H1 (cell line): ENCODE measurements at places on chromosomes 5 and 9.

DNA sequence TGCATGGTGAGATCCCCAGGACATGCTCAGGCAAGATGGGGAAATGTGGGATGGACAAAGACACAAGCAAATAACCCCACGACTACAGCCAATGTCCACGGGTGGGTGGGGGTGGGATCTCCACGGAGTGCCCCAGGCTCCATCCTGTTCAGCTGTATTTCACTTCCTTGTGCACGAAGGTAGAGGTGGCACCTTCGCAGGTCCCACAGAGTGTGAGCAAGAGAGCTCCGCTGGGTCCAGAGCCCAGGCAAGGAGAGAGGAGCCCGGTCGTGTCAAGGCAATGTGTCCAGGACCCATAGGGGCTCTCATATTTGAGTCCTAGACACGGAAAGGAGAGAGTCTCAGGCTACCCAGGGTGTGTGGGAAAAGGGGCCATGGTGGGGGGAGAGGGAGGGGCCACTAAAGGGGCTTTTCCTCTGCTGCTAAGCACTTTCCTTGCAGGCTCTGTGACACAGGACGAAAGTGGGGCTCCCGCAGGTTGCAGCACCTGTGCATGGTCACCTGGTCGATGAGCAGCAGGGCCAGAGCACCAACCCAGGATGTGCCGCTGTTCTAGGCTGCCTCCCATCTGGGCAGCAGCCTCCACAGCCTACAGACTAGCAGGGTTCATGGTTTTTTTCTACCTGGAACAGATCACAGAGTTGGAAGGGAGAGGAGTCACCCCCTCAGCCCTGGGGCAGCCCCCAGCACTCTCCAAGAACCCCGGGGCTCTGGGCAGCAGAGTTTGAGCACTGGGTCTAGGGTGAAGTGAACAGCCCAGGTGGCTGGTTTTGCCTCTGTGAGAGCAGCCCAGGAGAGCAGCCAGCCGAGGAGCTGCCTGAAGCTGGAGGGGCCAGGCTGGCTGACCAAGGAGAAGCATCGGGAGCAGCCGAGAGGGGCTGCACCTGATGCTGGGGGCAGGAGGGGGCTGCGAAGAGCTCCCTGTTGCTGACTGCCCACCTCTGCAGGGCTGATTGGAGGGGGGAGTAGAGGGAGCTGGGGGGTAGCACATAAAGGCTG lies 100.7 kb upstream of the MVB12B start:
- no peak for DNase-seq
- H3K36me3 ChIP-seq: no peaks in the 10 kb centered on the region
- H3K4me3 ChIP-seq: no peak overlapping the region

DNA sequence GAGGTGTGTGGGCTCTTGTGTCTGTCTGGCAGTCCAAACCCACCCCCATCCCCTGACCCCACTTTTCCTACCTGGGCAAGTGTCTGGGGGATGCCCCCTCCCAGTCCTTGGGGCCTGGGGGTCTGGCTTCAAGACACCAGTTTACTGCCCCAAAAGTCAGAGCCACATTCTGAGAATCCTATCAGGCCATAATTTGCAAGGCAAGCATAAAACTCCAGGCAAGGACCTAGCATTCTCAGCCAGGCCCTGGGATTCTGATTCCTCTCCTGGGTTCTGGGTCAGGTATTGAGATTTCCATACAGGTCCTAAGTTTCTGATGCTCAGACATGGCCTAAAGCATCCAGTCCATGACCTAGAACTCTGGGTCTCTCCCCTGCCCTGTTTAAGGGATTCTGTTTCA lies 33.3 kb downstream of the CXXC5 start:
- H3K27ac ChIP-seq: no peak overlapping the region
- no peaks in the 10 kb centered on the region for H3K27me3 ChIP-seq
- peaks cover 2% of the 10 kb centered on the region; the same call in 1 of the 2 replicates for H3K36me3 ChIP-seq
- no peak for DNase-seq
- no peak overlapping the region for H3K4me3 ChIP-seq

DNA sequence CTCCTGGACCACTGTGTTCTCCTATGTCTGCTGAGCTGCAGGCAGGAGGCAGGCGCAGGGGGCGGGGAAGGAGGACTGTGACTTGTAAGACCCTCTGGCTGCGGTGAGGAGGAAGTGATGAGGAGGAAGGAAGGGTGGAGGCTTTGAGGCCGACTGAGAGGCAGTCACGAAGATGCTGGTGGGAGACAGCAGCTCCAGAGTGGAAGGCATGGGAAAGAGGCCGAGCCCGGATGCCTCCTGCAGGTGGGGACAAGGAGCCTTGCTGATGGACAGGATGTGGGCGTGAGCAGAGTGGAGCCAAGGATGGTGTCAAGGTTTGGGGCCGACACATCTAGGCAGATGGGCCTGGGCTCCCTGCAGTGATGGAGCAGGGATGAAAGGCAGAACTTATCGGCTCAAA lies 74.3 kb upstream of the ICE1 start:
- H3K27ac ChIP-seq: no peak overlapping the region
- H3K36me3 ChIP-seq: no peaks in the 10 kb centered on the region
- DNase-seq: no peak
- no peaks in the 10 kb centered on the region; the same call in 1 of the 2 replicates for H3K27me3 ChIP-seq
- no peaks in the 10 kb centered on the region for H3K4me1 ChIP-seq

GRCh38 chr5:133496631-133497030 lies 115.7 kb downstream of the FSTL4 start:
- H3K27me3 ChIP-seq: no peaks in the 10 kb centered on the region
- no peak overlapping the region for H3K27ac ChIP-seq
- no peaks in the 10 kb centered on the region for H3K4me1 ChIP-seq
- peak; percentile 30 for DNase-seq
- no peaks in the 10 kb centered on the region for H3K36me3 ChIP-seq

DNA sequence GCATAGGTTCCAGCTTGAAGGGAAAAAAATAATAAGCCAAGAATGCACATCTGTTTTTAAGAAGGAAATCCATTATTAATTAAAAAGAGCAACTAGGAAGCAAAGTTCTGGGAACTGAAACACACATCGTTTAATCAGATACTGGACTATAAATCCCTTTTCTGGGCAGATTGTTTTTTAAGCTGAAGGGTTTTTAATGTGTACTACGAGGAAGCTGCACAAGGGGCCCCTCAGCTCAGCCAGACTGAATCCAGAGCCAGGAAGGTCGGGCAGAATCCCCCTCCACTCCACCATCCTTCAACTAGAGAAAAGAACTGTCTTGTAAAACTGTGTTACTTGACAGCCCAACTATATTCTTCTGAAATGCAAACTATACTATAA lies 49.2 kb downstream of the ROR2 start:
- H3K27me3 ChIP-seq: no peaks in the 10 kb centered on the region
- no peaks in the 10 kb centered on the region; the same call in 1 of the 2 replicates for H3K36me3 ChIP-seq
- no peak overlapping the region for H3K4me3 ChIP-seq
- no peak overlapping the region for H3K27ac ChIP-seq
- H3K4me1 ChIP-seq: peaks cover 4% of the 10 kb centered on the region

DNA sequence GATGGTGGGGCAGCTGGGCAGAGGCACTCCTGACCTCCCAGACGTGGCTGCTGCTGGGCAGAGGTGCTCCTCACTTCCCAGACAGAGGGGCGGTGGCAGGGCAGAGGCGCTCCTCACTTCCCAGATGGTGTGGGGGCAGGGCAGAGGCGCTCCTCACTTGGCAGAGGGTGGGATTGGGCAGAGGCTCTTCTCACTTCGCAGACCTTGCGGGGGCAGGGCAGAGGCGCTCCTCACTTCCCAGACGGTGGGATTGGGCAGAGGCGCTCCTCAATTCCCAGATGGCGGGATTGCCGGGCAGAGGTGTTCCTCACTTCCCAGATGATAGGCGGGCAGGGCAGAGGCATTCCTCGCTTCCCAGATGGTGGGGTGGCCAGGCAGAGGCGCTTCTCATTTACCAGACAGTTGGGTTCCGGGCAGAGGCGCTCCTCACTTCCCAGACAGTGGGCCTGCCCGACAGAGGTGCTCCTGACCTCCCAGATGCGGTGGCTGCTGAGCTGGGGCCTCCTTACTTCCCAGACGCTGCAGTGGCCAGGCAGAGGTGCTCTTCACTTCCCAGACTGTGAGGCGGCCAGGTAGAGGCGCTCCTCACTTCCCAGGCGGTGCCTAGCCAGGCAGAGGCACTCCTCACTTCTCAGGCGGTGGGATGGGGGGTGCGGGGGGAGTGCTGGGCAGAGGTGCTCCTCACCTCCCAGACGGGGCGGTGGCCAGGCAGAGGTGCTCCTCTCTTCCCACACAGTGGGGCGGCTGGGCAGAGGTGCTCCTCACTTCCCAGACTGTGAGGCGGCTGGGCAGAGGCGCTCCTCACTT lies 25.3 kb upstream of the SPATA31E1 start:
- DNase-seq: no peak
- H3K27me3 ChIP-seq: no peaks in the 10 kb centered on the region
- H3K4me1 ChIP-seq: peaks cover 5% of the 10 kb centered on the region
- no peaks in the 10 kb centered on the region for H3K36me3 ChIP-seq
- H3K4me3 ChIP-seq: no peak overlapping the region

DNA sequence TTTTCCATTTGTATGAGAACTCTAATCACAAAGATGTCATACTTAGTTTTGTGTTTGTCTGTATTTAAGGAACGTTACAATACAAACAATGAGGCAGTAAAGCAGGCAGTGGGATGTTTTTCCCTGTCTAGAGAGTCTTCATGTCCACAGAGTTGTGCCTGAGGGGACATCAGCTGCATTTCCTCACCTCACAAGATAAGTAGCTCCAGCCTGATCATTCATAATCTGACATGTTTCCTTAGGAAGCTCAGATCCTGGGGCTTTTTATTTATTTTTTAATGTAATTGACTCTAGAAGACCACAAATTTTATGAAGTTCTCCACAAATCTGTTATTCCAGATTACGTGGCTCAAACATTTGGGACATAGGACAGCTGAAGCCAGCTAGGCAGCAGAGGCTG lies 78.5 kb downstream of the SPTLC1 start:
- no peaks in the 10 kb centered on the region for H3K4me1 ChIP-seq
- H3K27me3 ChIP-seq: no peaks in the 10 kb centered on the region
- no peak overlapping the region for H3K4me3 ChIP-seq
- H3K36me3 ChIP-seq: peaks cover 45% of the 10 kb centered on the region
- DNase-seq: no peak

GRCh38 chr5:170393235-170393634 lies 4.1 kb upstream of the KCNMB1 start:
- H3K27ac ChIP-seq: no peak overlapping the region
- no peak for DNase-seq
- peaks cover 19% of the 10 kb centered on the region for H3K4me1 ChIP-seq
- H3K4me3 ChIP-seq: no peak overlapping the region

DNA sequence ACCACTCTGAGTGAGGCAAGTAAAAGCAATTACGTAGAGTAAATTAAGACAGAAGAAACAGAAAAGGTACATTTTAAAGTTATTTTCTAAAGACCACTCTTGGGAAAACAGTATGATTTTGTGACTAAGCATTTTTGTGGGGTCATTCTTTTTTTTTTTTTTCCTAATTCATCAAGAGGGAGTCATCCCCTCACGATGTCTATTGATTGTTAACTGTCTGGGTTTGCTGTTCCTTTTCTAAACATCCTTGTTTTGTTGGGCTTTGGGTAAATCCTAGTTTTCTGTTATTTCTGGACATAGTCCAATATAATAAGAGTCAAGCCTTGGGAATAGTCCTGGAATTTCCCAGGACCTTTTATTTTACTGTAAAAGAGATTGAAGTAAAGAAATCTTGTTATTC lies 63.8 kb downstream of the ANKRD55 start:
- no peak overlapping the region for H3K4me3 ChIP-seq
- DNase-seq: no peak
- no peaks in the 10 kb centered on the region for H3K4me1 ChIP-seq
- no peaks in the 10 kb centered on the region for H3K36me3 ChIP-seq

GRCh38 chr9:110050925-110051355 lies 157.0 kb downstream of the C9orf152 start:
- H3K27ac ChIP-seq: no peak overlapping the region
- no peak overlapping the region for H3K4me3 ChIP-seq
- no peak for DNase-seq
- H3K27me3 ChIP-seq: no peaks in the 10 kb centered on the region

DNA sequence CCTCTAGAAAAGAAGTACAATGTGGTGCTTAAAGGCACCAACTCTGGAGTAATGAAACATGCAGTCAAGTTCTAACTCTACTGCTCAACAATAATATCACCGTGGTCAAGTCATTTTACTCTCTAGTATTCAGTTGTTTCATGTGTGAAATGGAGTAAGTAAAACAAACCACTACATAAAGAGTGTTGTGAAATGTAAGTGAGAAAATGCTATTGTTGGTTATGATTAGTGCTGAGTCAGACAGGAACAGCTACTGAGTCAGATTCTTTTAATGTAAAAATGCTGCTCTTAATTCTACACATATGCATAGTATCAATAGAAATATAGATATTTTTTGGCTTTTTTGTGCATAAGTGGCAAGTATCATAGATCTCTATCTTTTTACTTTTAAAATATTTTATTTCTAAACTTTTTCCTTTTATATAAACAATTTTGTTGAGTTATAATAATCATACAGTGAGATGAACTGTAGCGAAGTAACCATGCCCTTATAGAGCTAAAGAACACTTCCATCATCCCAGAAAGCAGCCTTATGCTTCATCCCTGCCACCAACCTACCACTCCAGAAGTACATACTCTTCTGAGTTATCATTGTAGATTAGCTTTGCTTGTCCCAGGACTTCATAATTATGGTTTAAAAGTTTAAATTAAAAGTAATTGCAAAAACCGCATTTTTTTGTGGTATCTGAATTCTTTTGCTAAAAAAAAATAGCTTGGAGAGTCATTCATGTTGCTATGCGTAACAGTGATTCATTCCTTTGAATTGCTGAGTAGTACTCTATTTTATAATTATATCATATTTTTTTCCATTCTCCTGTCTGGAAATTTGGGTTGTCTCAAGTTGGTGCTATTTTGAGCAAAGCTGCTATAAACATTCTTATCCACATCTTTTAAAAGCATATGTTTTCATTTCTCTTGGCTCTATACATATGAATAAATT lies 548.2 kb upstream of the CLINT1 start:
- H3K4me1 ChIP-seq: no peaks in the 10 kb centered on the region
- no peak for DNase-seq
